ENCODE measurements at places on chromosomes 12 and 14.

GRCh38 chr12:126506426-126507182 lies 1441.4 kb downstream of the AACS start:
- ATAC-seq = no peak

- no peak for ATAC-seq
Observed at GRCh38 chr12:20528208-20528607, 159.9 kb downstream of the PDE3A start.

DNA sequence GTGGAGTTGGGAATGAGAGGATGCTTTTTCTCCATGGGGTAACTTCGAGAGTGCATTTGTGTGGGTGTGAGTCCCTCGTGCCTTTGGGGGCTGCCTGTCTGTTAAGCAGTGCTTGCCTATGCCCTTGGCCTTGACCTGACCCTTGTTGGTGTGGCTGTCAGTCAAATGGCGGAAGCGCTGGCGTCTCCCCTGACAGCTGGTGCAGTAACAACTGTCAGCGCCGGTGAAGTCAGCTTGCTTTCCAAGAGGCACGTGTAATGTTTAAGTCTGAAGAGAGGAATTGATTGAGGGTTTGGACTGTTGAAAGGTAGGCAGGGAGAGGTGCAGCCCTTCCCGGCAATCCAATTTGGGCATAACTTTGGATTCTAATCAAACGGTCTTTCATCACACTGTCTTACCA lies 211.3 kb downstream of the AACS start:
- ATAC-seq = no peak

DNA sequence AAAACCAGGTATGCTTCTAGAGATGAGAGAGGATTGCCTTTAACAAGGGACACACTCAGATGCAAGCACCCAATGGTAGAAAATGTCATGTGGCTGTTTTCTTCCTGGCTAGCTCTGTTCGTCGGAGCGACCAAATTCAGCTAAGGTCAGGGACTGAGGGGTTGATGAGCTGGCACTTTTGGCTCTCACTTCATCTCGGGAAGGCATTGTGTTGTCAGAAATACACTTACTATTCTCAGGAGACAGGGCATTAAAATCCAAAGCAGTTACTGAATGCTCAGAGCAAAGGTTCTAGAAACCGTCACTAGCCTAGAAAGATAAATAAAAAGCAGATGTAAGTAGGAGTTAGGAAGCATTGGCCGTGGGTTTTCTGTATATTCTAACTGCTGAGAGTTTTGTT lies 275.7 kb upstream of the SSTR1 start:
- no peak for ATAC-seq

GRCh38 chr14:43938588-43939281 lies 568.3 kb downstream of the FSCB start:
- ATAC-seq = no peak

DNA sequence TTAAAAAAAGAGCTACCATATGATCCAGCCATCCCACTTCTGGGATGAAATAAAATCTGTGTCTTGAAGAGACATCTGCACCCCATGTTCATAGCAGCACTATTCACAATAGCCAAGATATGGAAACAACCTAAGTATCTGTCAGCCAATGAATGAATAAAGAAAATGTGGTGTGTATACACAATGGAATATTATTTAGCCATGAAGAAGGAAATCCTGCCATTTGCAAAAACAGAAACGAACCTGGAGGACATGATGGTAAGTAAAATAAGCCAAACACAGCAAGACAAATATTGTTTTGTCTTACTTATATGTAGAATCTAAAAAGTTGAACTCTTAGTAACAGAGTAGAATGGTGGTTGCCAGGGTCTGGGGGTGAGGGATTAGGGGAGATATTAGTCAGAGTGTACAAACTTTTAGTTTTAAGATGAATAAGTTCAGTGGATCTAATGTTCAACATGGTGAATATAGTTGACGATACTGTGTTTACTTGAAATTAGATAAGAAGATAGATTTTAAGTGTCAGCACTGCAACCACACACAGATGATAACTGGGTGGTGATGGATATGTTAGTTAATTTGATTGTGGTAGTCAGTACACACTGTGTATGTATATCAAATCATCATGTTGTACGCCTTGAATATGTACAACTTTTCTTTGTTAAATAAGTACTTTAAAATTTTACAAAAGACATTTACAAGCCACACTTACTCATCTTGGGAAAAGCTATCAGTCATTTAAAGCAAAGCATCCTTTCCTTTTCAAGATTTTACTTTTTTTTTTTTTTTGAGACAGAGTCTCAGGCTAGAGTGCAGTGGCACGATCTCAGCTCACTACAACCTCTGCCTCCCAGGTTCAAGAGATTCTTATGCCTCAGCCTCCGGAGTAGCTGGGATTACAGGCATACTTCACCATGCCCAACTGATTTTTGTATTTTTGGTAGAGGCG lies 89.9 kb downstream of the BICD1 start:
- ATAC-seq = peak; percentile 18

- ATAC-seq = no peak
Observed at GRCh38 chr12:13127444-13127843, 24.0 kb upstream of the GSG1 start.

- ATAC-seq = no peak
Observed at GRCh38 chr12:77070800-77071449, 5.6 kb upstream of the E2F7 start.

GRCh38 chr14:104879201-104879982 lies 14.3 kb downstream of the CEP170B start:
- no peak for ATAC-seq

- ATAC-seq = no peak
Observed at GRCh38 chr14:55412676-55413075, 1.0 kb upstream of the ATG14 start.

GRCh38 chr12:111076199-111076598 lies 155.8 kb upstream of the MYL2 start:
- no peak for ATAC-seq

- ATAC-seq = no peak
Observed at GRCh38 chr12:109883461-109883860, 3.1 kb upstream of the GLTP start.

DNA sequence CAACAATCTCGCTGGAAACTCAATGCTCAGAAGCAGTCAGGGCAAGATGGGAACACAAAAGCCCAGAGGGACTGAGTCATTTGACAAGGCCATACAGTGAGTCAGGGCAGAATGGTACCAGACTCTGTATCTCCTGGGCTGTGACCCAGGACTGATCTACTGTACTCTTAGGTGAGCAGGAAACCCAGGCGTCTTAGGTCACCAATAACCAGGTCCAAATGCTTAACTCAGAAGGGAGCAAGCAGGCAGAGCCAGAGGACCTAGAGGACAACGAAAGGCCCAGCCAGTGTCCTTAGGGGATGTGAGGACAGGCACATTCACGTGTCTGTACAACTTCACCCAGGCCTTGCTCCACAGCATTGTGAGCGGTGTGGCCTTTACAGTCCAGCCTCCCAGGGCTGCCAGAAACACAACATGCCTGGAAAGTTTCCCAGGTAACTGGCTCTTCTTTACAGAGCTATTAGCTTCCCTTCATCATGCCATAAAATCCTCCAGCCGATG lies 69.9 kb downstream of the ARL6IP4 start:
- ATAC-seq = peak; percentile 84

- ATAC-seq = no peak
Observed at GRCh38 chr14:104908303-104908702, 16.4 kb upstream of the PLD4 start.

DNA sequence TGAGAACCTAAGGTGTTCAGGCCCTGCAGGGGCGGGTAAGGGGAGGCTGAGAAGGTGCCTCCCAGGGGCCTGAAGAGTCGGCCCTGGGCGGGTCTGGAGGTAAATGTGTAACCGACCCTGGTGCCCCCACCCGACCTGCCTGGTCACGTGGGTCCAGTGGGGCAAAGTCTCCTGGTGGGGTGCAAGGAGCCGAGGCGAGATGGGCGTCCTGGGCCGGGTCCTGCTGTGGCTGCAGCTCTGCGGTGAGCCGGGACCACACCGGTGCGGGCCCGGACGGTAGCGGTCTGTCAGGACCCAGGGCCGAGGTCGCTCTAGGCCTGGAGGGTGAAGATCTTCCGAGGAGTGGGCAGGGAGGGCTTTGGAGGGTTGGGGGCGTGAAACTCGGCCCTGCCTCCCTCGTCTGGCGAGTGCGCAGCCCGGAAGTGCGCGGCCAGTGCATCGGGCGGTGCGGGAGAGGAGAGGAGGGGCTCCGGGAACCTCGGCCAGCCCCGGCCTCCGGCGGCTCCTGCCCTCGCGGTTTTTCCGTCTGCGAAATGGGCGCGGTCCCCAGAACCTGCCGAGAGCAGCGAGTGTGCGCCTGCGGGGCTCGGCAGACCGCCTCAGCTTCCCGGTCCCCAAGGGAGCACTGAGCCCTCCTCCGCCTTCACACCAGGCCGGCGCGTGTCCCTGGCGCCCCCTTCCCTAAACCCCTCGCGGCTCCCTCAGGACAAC lies at the start of gene AMN:
TSS of gene AMN (plus strand) at position 174 of the 711 bp plus-strand sequence. CDS start at position 200, 26 bp downstream.
- ATAC-seq = peak; percentile 11

DNA sequence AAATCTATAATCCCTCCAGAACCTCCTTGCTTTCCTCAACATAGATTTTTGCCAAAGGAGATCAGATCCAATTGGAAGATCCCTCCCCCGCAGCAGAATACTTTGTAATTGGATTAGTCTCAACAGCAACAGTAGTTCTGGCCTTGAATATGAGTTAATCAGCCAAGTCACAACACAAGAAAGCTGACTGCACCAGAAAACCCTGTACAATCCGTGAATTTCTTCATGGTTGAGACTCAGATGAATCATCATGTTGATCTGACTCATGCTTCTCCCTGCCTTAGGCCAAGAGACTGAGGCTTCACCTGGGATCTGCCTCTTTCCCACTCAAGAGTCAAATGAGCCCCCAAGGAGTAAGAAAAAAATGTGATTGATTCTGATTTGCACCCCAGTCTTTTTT lies 3.0 kb upstream of the METTL17 start:
- peak; percentile 15 for ATAC-seq

DNA sequence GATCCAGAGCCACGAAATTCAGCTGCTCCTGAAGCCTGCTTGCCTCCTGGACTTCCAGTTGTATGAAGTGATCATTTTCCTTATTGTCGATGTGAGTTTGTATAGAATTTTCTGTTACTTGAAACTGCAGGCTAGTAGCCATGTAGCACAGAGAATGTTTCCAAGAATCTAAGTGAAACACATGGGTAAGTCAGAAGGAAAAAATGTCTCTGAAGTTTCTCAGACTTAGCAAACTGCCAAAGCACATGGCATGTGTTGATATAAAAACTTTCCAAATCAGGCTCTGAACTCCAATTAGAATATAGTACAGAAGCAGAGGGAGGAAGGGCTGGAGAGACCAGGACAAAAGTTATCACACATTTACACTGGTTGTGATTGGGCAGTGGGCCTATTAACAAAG lies 9.8 kb upstream of the PCNX1 start:
- peak; percentile 18 for ATAC-seq

GRCh38 chr14:89720076-89720687 lies 234.3 kb downstream of the EFCAB11 start:
- no peak for ATAC-seq

GRCh38 chr14:60051721-60052221 lies 40.0 kb upstream of the PCNX4 start:
- ATAC-seq = peak; percentile 74

DNA sequence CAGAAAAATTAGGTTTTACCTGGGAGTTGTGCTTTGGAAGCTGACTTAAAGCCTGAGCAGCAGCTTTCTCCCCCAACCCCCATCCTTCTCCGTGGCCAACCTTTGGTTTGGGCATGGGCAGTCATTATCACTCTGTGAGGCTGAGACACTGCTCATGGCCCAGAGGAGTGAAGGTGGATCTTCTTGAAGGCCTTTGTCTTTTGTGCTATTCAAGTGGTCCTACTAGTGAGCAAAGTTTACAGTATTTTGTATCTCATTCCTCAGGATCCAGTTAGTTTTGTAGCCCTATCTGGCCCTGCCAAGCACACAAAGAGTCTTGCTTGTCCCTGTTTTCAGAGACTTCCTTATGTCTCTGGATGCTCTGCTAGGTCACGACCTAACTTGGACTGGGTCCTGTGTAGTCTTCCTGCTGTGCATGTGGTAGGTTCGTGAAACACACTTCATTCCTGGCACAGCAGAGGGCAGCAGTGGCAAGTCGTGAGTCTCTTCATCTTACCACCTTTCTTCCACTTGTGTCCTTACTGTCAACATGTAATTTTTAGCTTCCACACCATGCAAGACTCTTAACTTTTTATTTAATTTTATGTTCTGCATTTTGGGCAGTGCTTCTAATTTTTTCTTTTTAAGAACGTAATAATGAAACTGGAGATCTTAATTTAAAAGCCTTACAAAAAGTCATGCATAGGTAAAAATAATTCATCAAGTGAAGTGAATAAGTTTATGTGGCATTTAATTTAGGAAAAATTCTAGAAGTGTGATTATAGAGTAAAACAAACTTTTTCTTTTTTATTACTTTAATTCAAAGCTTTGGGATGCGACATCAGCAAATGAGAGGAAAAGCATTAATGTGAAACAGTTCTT lies 53.7 kb downstream of the APAF1 start:
- peak; percentile 99 for ATAC-seq

- ATAC-seq = no peak
Observed at GRCh38 chr12:110467847-110468213, 227 bp downstream of the GPN3 start.

GRCh38 chr12:20507711-20508110 lies 139.4 kb downstream of the PDE3A start:
- no peak for ATAC-seq

DNA sequence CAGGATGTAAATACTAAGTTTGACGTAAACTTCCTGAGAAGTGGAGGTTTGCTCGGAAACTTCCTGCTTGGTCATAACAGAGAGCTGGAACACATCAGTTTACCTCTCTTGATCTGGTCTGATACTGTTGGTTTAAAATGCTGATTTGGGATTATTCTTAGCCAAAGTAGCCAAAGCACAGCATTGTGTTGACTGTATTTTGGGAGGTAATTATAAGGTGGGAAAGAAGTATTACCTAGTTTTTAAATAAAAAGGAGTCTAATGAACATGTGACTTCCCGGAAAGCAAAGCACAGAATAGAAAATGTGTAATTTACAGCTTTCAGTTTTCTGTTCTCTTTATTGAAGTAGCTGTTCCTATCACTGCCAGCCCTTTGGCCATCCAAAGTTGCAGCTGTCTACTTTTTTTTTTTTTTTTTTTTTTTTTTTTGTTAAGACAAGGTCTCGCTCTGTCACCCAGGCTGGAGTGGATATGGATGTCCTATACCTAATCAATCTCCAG lies 52.2 kb upstream of the SRP54 start:
- no peak for ATAC-seq

DNA sequence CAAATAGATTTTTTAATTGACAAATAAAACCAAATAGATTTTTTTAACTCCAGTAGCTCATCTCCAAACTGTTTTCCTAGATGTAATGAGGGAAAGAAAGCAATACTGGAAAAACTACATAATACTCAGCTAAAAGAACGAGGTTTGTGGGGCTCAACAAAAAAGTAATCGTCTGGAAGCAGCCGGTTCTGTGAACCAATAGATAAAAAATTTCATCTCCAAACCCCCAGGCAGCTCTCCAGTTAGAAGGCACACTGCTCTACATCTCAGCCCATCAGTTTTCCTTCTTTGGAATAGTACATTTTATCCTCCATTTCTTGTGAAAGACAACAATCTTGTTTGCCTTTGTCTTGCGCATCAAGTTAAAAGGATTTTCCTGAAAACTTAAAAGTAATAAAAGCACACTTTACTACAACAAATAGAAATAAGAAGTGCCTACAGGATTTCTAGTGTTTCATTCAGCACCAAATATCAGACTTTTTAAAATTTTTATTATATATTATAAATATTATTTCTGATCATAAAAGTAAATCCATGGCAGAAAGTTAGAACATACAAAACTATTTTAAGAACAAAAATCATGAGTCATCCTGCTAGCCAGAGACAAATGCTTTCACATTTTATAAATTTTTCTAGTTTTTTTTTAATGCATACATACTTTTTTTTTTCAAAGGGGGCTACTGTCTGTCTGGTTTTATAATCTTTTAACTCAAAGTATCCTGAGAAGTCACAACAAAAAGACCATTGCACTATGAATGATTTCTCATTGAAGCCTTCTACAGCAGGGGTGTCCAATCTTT lies 67.7 kb downstream of the EPS8 start:
- ATAC-seq = no peak

Measured in SK-N-SH treated with all-trans-retinoic acid at 6 μM for 48 hours (cell line).